LHCN-M2 (cell line): ENCODE measurements at places on chromosomes 2 and 18. TPM values are rescaled to one million over a fixed set of nuclear protein-coding genes. Genes with fewer than 3 reads are reported as not detected.

Gene DUSP2
- 0.23 and 0.71 TPM in 2 replicates for total RNA-seq

Gene PXDN
- total RNA-seq: 122 and 126 TPM in 2 replicates

Gene TMEM200C
- total RNA-seq: not detected in 2 replicates

Gene BOLL
- not detected in 2 replicates for total RNA-seq

Gene COL4A4
- total RNA-seq: not detected in 2 replicates

Gene RPL37A
- 829 and 905 TPM in 2 replicates for total RNA-seq

Gene SLC9A2
- not detected in 2 replicates for total RNA-seq

Gene SLC5A7
- total RNA-seq: not detected in 2 replicates
